Activated CD4-positive, CD25-positive, alpha-beta regulatory T cell (primary cell): ENCODE measurements at places on chromosomes 1 and 21.

- DNase-seq: no peak
Measured at GRCh38 chr1:52672946-52673345, 25.2 kb downstream of the COA7 start.

DNA sequence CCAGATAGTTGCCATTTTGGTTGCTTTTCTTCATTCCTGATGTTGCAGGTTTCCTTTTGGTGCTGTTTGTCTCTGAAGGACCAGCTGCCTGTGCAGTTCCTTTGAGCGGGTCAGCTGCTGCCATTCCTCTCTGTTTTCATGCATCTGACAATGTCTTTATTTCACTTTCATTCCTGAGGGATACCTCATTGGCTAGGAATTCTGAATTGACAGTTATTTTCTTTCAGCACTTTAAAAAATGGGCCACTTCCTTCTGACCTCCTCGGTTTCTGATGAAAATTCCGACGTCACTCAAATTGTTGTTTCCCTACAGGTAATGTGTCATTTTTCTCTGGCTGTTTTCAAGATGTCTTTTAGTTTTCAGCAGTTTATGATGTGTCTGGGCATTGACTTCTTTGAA is 24.8 kb downstream of the CCSAP start:
- DNase-seq: no peak

DNA sequence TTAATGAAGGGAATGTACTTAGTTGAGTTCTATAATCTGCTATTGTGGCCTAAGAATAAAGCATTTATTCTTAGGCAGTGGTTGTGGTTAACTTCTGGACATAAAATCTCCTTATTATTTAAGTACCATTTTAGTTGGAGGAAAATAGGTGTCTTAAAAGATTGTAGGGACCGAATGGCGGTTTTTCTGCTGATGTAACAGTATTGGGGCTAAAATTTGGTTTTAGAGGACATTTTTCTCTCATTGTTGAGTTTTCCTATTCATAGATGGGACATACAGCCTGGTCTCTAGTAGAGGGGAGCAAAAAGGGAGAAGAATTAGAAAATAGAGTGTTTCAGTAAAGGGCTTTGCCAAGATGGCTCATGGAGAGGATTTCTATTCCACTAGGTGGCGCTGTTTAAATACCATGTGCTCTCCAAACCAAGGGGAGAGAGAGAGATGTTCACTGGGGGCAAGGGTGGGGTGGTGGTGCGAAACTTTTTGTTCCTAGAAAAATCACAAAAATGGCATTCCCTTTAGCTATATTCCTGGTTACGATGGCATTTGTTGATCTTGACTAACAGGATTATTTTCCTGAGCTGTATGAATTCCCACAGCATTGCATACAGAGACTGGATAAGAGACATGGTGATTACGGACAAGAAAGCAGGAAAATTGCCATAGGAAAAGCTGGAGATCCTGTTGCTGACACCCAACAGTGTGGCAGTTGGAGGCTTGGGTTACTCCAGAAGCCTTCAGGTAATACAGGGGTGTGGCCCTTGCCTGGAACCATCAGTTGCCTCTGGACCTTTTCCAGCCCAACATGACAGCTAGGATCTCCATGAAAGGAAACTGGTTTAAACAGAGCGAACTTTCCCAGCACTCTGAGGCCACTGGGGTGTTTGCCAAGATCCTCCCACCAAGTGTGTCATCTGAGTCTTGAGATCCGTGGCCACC is 18.2 kb upstream of the FCGR2A start:
- DNase-seq: no peak

DNA sequence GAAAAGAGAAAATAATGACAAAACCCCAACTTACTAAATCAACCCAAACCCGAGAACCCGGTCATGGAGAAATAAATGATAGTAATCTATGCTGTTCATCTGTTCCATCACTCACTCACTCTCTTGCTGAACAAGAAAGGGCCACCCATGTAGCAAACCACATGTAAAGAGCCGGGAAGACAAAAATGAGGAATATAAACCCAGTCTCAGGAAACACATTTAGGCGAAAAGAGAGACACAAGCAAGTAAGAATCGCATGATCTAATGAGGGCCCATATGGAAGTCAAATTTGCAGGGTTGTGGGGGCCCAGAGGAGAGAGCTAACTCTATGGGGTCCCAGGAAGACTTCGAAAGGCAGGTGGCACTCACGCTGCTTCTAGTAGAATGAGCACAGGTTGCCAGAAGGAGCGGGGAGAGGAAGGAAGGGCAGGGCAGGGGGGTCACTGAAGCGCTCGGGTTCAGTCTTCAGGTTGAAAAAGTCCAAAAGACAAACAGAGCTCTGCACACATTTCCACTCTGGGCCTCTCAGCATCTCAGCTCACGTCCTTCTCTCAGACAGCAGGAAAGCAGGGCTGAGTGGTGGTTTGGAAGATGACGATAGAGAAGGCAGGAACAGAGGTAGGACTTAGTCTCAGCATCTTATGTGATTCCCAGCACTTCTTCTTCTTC is 142.9 kb upstream of the KRTAP19-8 start:
- no peak for DNase-seq

DNA sequence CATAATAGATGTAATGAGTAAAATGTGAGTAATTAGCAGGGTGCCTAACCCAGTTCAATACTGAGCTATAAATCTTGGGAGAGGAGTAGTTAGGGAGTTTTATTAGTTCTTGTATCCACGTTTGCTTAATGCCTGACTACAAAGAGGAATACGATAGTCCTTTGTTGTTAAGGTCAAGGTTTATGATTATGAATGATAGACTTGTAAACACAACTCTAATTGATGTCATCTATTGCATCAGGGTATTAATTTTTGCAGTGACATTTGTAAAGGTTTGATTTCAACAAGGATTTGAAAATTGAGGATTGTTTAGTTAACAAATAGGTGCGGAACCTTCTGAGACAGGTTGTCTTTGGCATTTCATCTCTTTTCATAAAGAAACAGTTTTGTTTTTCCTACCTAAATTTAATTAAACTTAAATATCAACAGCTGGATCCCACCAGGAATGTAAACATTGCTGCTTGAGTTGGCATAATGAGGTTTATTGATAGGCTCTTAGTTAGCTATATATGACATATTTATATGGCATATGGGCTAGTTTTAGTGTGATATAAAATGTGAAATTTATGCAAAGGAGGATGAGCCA is 9.7 kb downstream of the SOAT1 start:
- DNase-seq: no peak

GRCh38 chr1:107135463-107135862 is 5.4 kb upstream of the NTNG1 start:
- no peak for DNase-seq

DNA sequence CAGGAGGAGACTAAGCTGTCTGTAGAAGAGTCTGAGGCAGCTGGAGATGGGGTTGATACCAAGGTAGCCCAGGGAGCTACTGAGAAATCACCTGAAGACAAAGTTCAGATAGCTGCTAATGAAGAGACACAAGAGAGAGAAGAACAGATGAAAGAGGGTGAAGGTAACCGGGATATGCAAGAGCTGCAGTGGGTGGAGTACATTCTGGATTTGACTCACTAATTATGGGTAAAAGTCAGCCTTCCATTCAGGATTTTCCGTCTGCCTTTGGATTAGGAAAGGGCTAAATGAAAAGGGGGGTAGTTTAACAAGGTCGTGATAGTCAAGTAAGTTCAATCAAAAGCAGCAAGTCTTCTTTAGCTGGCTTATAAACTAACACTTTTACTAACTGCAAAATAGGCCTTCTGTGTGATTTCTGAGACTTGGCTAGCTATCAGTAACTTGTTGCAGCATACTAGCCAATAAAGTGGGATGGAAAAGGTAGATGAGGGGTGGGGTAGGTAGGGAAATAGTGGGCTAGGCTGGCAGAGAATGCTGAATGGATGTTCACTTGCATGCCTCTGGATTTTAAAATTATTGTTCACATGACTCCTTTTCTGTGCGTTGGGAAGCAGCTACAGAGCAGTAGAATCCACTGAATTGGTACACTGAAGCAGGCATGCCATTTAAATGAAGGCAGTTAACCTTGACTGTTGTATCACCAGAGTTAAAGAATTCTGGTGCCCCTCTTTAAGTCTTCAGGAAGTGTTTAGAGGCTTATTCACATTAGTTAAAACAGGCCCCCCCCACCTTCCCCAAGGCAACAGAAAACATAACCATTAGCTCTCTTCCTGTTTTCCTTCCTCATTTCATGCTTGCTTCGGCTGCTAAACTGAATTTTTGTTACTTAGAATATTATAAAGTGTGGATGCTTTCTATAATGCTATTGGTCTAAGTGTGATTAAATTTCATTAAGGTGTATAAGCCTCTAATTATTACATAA is 15.4 kb downstream of the CCDC17 start:
- no peak for DNase-seq

- no peak for DNase-seq
Measured at GRCh38 chr1:8426996-8427395, 109.1 kb downstream of the SLC45A1 start.

- DNase-seq: no peak
Measured at GRCh38 chr1:198105185-198105584, 51.6 kb upstream of the NEK7 start.

DNA sequence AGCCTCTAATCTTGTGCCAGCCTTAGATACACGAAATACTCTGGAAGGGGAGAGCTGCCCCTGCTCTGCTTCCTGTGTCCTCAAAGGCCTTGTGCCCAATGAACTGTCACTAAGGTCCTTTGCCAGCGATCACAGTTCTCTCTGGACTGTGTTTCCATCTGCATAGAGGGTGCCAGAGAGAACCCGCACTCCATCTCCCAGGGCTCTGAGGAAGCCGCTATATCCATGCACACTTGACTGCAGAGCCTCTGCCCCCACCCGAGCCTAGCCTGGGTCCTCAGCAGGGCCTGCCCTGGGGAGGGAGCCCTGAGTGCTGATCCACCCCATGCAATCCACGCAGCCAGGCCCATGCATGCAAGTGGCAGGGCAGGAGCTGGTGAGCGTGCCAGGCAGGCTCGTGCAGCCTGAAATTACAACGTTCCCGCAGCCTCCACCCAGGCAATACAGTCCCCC is 30.6 kb upstream of the KIF21B start:
- DNase-seq: no peak

- DNase-seq: no peak
Measured at GRCh38 chr1:110465038-110465813, 14.3 kb downstream of the PROK1 start.

DNA sequence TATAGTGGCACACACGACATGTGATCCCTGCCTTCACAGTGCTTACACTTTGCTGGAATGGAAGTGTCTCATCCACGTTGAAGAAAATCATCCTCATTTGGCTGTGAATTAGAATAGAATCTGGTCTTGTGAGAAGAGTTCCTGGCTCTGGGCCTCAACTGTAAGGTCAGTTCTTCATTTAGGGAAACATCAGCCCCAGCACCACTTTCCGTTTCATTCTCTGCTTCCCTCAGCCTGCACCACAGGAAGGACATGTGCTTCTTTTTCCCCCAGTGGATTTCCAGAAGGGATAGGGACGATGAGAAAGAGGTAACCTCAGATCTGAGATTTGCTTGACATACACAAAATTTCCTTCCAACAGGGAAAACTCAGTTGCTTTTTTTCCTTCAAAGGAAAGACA is 3.7 kb upstream of the ALX3 start:
- no peak for DNase-seq

GRCh38 chr1:204072931-204073836 is at the start of gene SOX13:
Gene SOX13, plus strand, starts transcription at chr1:204073115. Its CDS starts 39,801 bp downstream, at chr1:204112916.
- no peak for DNase-seq

GRCh38 chr21:44434568-44434925 is 20.8 kb upstream of the LRRC3 start:
- no peak for DNase-seq

GRCh38 chr1:207984831-207985572 is 74.1 kb upstream of the CD34 start:
- DNase-seq: no peak

GRCh38 chr21:35677298-35677841 is 383.0 kb downstream of the SETD4 start:
- DNase-seq: no peak

GRCh38 chr1:54781023-54781723 is 16.9 kb upstream of the PARS2 start:
- no peak for DNase-seq

- DNase-seq: peak; percentile 22
Measured at GRCh38 chr1:228378090-228378872, 28.4 kb downstream of the TRIM11 start.

- no peak for DNase-seq
Measured at GRCh38 chr1:46094471-46095005, 37.9 kb downstream of the PIK3R3 start.

DNA sequence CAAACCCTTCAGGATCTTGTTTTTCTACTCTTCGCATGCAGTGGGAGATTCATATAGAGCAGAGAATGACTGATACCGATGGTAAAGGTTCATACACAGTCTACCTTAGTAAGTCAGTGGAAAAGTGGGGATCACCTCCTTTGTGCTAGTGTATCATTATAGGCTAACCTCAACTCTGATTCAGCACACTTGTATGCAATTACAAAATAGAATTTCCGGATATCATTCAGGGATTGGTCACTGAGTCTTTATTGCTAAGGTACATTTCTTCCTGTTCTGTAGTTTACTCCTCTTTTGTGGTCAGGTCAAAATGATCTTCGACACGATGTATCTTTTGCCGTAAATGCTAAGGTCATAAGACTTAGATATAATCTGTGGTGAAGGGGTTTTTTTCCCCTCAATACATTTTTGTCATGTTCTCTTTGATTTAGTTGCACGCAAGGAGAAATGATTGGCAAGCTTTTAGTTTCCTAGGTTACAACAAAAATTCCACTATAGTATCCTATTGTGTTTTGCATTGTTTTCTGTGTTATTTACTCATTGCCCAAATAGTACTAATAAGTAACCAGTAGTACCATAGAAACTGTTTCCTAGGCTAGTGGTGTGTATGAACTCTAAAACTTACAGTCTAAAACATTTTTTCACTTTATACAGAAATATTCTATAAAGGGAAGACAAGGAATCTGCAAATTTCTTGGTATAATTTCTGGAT is 35.7 kb upstream of the PLA2G4A start:
- no peak for DNase-seq
